Activated CD4-positive, alpha-beta T cell treated with anti-CD3 and anti-CD28 coated beads, Interleukin-2, amount 10 ng/mL, durations not matched to agents 24 days and 14 days (primary cell): ENCODE measurements at places on chromosomes 12 and 14. TPM values are rescaled to one million over a fixed set of nuclear protein-coding genes. Genes with fewer than 3 reads are reported as not detected.

Gene LHX5
- total RNA-seq: not detected in 2 replicates

Gene KCTD10
- 47.5 and 48.5 TPM in 2 replicates for total RNA-seq

Gene NRXN3
- not detected in 2 replicates for total RNA-seq

Gene FGF23
- not detected in 2 replicates for total RNA-seq

Gene VTI1B
- total RNA-seq: 75.3 and 78.5 TPM in 2 replicates

Gene ERBB3
- 0.14 and 0.57 TPM in 2 replicates for total RNA-seq

Gene RAD51B
- 28.5 and 29.3 TPM in 2 replicates for total RNA-seq

DNA sequence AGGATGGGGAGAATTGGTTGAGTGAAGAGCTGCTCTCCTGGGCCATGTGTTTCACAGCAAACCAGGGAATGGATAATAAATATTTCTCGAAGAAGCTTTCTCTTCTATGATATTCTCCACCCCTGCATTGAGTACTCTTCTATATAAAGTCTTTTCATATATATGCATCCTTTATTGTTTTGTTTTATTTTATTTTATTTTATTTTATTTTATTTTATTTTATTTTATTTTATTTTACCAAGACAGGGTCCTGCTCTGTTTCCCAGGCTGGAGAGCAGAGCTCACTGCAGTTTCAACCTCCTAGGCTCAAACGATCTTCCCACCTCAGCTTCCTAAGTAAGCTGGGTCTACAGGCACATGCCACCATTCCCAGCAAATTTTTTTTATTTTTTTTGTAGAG, 85.8 kb downstream of the SCN8A start:
- no peak overlapping the region for H3K27ac ChIP-seq
- H3K4me1 ChIP-seq: no peaks in the 10 kb centered on the region
- H3K36me3 ChIP-seq: no peaks in the 10 kb centered on the region
- no peak overlapping the region for H3K4me3 ChIP-seq
- DNase-seq: no peak
- peaks cover 29% of the 10 kb centered on the region for H3K27me3 ChIP-seq

- H3K27me3 ChIP-seq: no peaks in the 10 kb centered on the region
- peaks cover 23% of the 10 kb centered on the region for H3K36me3 ChIP-seq
- H3K27ac ChIP-seq: peak overlapping the region; percentile 99
- H3K4me3 ChIP-seq: peak overlapping the region; percentile 94
Measured at GRCh38 chr14:24428628-24429394, 657 bp downstream of the CBLN3 start.

DNA sequence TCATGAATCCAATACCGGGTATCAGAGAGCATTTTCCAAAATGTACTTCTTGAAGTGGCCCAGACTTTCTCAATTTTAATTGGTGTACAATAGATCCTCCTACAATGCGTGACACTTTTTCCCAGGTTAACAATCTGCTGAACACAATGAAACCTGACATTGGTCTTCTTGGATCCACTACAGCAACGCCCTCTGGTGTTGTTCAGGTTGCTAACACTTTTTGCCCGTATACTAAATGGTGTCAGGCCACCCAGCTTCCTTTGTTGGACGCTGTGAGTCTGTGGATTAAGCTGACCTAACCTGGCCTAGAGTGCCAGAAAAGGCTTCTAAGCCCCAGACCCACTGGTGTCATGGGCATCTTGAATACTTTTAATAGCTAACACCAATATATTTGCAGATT, 89.2 kb downstream of the KCNK10 start:
- no peaks in the 10 kb centered on the region for H3K4me1 ChIP-seq
- peak; percentile 57 for DNase-seq
- peaks cover 7% of the 10 kb centered on the region for H3K27me3 ChIP-seq

GRCh38 chr12:112836736-112837628, 45.4 kb downstream of the RPH3A start:
- no peak overlapping the region for H3K4me3 ChIP-seq
- no peak for DNase-seq
- H3K27ac ChIP-seq: no peak overlapping the region
- H3K36me3 ChIP-seq: no peaks in the 10 kb centered on the region
- H3K4me1 ChIP-seq: no peaks in the 10 kb centered on the region

DNA sequence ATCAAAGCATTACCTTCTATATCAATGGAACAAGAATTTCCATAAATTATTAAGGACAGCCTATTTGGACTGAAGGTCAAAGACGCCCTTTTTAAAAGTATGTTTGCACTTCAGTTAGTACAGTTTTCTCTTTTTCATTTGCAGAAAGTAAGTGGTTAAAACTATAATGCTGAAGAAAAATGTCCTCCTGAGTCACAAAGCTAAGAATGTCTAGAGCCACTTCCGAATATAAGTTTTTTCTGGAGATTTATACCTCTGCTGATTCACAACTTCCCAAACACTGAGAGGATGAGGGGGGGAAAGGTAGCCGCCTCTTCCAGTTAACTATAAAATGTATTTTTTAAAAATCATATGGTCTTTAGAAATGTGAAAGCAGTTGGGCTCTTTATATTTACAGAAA, 84.9 kb downstream of the DUSP6 start:
- no peak for DNase-seq
- H3K27me3 ChIP-seq: no peaks in the 10 kb centered on the region
- H3K36me3 ChIP-seq: peaks cover 5% of the 10 kb centered on the region

DNA sequence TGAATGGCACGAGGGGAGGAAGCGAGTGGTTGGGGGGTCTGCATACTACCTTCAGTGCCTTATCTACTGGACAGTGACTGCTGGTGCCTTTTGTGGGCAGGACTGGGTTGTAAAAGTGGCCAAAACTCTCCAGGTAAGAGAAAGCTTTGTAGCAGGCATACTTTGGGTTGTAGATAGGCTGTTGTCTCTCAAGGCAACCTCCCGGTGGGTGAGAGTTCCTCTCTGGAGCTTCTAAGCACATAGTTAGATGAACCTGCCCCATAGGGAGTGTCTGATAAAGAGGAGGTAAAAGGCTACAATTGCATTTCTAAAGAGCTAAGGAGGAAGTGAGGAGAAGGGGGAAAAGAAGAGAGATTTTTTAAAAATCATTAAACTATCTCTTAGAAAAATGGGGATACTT, 4.2 kb upstream of the DAD1 start:
- peaks cover 25% of the 10 kb centered on the region for H3K4me1 ChIP-seq
- H3K27me3 ChIP-seq: peaks cover 13% of the 10 kb centered on the region
- no peak overlapping the region for H3K4me3 ChIP-seq

DNA sequence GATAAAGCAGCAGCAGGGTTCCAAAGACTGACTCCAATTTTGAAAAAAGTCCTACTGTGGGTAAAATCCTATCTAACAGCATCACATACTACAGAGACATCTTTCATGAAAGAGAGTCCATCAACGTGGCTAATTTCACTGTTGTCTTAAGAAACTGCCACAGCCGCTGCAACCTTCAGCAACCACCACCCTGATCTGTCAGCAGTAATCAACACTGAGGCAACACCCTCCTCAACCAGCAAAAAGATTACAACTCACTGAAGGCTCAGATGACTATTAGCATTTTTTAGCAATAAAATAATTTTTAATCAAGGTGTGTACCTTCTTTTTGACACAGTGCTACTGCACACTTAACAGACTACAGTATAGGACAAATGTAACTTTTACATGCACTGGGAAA, 6.6 kb downstream of the CAPRIN2 start:
- no peaks in the 10 kb centered on the region for H3K27me3 ChIP-seq
- DNase-seq: no peak
- peaks cover 4% of the 10 kb centered on the region for H3K4me1 ChIP-seq
- H3K36me3 ChIP-seq: peaks cover 6% of the 10 kb centered on the region
- no peak overlapping the region for H3K4me3 ChIP-seq

GRCh38 chr14:77582511-77582910, 33.9 kb downstream of the SPTLC2 start:
- no peak overlapping the region for H3K4me3 ChIP-seq
- H3K4me1 ChIP-seq: peaks cover 18% of the 10 kb centered on the region
- H3K27me3 ChIP-seq: no peaks in the 10 kb centered on the region
- H3K27ac ChIP-seq: no peak overlapping the region
- H3K36me3 ChIP-seq: peaks cover 19% of the 10 kb centered on the region

- H3K27ac ChIP-seq: no peak overlapping the region
- no peaks in the 10 kb centered on the region for H3K4me1 ChIP-seq
- no peaks in the 10 kb centered on the region for H3K36me3 ChIP-seq
- no peaks in the 10 kb centered on the region for H3K27me3 ChIP-seq
Measured at GRCh38 chr12:60844101-60844500, 1248.3 kb downstream of the SLC16A7 start.

DNA sequence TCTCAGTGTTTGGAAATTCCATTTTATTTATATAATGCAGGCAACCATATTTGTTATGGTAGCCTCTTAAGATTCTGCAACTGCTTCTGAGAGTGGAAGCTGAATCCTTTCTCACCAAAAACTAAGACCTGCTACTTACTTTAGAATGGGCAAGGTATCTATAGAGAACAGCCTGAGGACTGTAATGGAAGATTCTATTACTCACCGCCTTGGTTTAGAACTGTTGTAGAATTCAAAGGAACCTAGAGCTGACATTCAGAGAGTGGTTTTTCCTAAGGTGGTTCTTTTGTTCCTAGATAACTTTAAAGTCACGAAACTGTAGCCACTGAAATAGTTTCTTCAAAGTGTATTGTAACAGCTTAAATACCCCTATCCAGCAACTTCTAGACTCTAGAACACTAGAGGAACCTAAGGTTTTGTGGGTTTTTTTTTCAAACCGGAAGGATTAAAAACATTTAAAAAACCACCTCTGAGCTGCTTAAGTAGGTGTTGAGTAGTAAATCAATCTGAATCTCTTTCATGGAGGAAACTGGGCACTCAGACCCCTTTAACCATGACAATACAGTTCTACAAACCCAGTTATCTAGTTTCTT, 4.2 kb downstream of the TDP1 start:
- H3K36me3 ChIP-seq: peaks cover 73% of the 10 kb centered on the region
- H3K4me1 ChIP-seq: peaks cover 60% of the 10 kb centered on the region
- H3K27ac ChIP-seq: peak overlapping the region; percentile 76
- DNase-seq: peak; percentile 65

DNA sequence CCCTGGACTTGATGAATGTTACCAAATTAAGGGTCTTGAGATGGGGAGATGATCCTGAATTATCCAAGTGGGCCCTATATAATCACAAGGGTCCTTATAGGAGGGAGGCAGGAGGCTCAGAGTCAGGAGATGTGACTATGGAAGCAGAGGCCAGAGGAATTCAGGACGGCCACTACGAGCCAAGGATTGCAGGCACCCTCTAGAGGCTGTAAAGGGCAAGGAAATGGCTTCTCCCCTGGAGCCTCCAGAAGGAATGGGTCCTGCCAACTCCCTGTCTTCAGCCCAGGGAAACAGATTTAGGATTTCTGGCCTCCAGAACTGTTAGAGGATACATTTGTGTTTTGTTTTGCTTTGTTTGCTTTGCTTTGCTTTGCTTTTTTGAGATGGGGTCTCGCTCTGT, 8.8 kb downstream of the BDKRB1 start:
- H3K27me3 ChIP-seq: peaks cover 6% of the 10 kb centered on the region
- no peak overlapping the region for H3K4me3 ChIP-seq
- DNase-seq: no peak
- no peaks in the 10 kb centered on the region for H3K4me1 ChIP-seq

GRCh38 chr12:130126023-130126432, 36.2 kb upstream of the FZD10 start:
- no peak for DNase-seq
- H3K4me3 ChIP-seq: no peak overlapping the region
- H3K36me3 ChIP-seq: no peaks in the 10 kb centered on the region
- no peaks in the 10 kb centered on the region for H3K4me1 ChIP-seq

DNA sequence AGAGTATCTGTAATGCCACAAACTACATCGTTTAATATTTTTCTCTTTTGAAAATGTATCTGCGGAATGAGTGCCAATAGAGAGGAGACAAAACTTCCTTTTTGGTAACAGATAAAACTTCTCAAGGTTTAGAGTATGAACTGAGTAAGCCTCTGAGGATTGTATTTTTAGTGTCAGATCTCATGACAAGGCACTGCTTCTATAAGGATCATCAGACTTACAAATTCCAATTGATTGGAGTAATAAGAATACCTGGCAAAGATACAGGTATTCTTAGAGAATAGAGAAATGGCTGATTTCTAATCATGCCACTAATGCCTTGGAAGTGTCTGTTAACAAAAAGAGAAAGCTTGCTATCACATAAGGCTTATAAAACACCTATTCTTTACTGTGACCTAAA, 45.3 kb downstream of the SLC35F4 start:
- H3K27me3 ChIP-seq: no peaks in the 10 kb centered on the region
- no peak overlapping the region for H3K4me3 ChIP-seq
- H3K36me3 ChIP-seq: no peaks in the 10 kb centered on the region
- DNase-seq: no peak
- H3K27ac ChIP-seq: no peak overlapping the region

DNA sequence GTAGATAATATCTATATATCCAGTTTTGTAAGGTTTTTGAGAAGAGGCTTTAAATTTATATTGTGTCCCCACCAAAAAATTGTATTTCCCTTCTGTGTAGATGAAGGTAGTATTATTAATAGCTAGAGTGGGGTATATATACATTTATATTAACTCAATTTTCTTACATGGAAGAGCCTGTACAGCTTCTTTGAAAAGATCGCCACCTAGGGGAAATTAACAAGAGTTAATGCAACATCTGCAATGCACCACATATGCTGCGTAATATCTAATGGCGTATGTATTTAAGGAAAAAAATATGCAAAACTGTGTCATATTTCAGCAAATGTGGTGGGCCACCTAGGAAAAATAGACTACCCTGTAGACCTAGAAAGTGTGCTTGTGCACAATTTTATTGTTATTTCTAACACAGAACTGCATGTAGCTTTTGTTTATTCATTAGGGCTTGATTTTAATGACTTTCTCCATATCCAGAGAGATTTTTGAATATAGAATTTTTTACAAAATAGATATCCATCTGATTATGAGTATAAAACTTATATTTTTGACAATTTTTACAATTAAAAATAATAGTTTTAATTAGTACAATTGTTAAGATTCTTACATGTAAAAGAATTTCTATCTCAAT, 14.0 kb downstream of the CCER1 start:
- H3K27ac ChIP-seq: no peak overlapping the region
- DNase-seq: no peak
- no peaks in the 10 kb centered on the region for H3K4me1 ChIP-seq
- peaks cover 3% of the 10 kb centered on the region for H3K27me3 ChIP-seq
- H3K4me3 ChIP-seq: no peak overlapping the region
- no peaks in the 10 kb centered on the region for H3K36me3 ChIP-seq

DNA sequence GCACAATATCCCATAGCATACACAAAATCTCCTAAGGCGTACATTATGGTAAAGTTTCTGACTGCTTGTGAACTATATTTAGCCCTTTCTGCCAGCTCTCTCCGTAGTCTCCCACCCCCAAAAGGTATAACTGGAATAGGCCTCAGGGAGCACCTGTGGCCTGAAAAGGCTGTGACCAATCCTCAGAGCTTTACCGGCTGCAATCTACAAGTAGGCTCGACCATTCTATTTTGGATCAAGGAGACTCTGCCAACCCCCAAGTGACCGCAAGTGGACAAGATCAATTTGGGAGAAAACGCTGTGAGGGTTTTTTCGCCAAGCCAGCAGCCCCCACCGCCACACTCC, 1.2 kb downstream of the PPTC7 start:
- H3K36me3 ChIP-seq: peaks cover 21% of the 10 kb centered on the region
- no peaks in the 10 kb centered on the region for H3K27me3 ChIP-seq
- peak overlapping the region; percentile 97 for H3K27ac ChIP-seq
- H3K4me1 ChIP-seq: peaks cover 67% of the 10 kb centered on the region

- peaks cover 5% of the 10 kb centered on the region for H3K36me3 ChIP-seq
- H3K27me3 ChIP-seq: no peaks in the 10 kb centered on the region
- H3K4me1 ChIP-seq: no peaks in the 10 kb centered on the region
- DNase-seq: no peak
- no peak overlapping the region for H3K27ac ChIP-seq
Measured at GRCh38 chr14:92173668-92174067, 51.9 kb downstream of the CPSF2 start.

- no peaks in the 10 kb centered on the region for H3K36me3 ChIP-seq
- H3K27ac ChIP-seq: no peak overlapping the region
- DNase-seq: no peak
- no peak overlapping the region for H3K4me3 ChIP-seq
- H3K27me3 ChIP-seq: peaks cover 39% of the 10 kb centered on the region
- H3K4me1 ChIP-seq: no peaks in the 10 kb centered on the region
Measured at GRCh38 chr12:27515671-27516070, 8.3 kb upstream of the PPFIBP1 start.
